ENCODE measurements at places on chromosomes 4 and X. TPM values are rescaled to one million over a fixed set of nuclear protein-coding genes. Genes with fewer than 3 reads are reported as not detected.

Gene CD99
- total RNA-seq = 306 TPM

Gene PNMA6A
- 1.4 TPM for total RNA-seq

Gene HSFX2
- total RNA-seq = not detected

Gene BEND2
- total RNA-seq = not detected

Gene ATP1B4
- total RNA-seq = 1.8 TPM

Gene METTL14
- 28.1 TPM for total RNA-seq

Gene CDX4
- not detected for total RNA-seq

DNA sequence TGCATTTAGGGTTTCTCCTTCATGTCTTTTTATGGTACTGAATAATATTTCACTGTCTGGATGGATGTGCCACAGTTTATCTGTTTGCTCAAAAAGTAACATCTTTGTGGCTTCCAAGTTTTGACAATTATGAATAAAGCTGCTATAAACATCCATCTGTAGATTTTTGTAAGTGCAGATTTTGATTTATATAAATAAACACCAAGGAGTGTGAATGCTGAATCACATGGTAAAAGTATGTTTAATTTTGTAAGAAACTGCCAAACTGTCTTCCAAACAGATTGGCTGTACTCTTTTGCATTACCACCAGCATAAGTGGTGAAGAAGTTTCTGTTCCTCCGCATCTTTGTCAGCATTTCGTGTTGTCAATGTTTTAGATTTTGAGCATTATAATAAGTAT, 158.7 kb upstream of the GIMD1 start:
- no peak overlapping the region for H3K4me3 ChIP-seq
- H3K27ac ChIP-seq = no peak overlapping the region
- no peaks in the 10 kb centered on the region for H3K4me1 ChIP-seq

GRCh38 chrX:75603833-75604232, 81.0 kb upstream of the ZDHHC15 start:
- no peak overlapping the region for H3K27ac ChIP-seq
- no peaks in the 10 kb centered on the region for H3K4me1 ChIP-seq
- no peaks in the 10 kb centered on the region for H3K27me3 ChIP-seq
- DNase-seq = no peak
- H3K36me3 ChIP-seq = no peaks in the 10 kb centered on the region

DNA sequence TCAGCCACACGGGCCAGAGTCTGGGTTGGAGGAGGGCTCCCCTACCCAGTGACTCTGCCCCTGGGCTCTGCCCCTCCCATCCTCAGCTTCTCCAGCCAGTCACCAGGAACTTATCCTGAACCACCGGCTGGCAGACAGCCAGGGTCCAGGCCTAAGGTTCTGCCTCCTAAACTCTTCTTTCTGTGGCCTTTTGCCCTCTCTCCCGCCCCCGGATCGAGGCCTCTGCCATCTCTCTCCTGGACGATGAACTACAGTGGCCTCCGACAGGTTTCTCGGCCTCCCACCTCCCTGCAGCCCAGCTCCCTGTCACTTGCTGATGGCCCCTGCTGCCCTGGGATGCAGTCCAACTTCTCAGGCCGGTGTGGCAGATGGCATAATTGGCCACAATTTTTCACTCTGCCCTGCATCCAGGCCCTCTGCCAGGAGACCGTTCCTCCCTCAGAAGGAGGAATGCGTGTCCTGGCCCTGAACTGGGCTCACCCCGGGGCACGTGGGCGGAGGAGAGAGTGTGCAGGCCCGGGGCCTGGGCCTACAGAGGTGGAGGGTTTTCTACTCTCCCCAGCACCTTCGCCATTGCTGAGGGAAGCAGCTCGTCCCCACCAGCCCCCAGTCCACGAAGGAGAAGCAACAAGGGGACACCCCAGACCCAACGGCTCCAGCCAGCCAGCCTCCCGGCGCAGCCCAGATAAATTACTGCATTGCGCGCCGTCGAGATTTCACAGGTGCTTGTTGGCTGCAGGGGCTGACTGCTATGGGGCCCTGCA, 81.9 kb upstream of the LRPAP1 start:
- no peak overlapping the region for H3K4me3 ChIP-seq
- H3K36me3 ChIP-seq = no peaks in the 10 kb centered on the region
- H3K27me3 ChIP-seq = peaks cover 6% of the 10 kb centered on the region
- peak; percentile 33 for DNase-seq

DNA sequence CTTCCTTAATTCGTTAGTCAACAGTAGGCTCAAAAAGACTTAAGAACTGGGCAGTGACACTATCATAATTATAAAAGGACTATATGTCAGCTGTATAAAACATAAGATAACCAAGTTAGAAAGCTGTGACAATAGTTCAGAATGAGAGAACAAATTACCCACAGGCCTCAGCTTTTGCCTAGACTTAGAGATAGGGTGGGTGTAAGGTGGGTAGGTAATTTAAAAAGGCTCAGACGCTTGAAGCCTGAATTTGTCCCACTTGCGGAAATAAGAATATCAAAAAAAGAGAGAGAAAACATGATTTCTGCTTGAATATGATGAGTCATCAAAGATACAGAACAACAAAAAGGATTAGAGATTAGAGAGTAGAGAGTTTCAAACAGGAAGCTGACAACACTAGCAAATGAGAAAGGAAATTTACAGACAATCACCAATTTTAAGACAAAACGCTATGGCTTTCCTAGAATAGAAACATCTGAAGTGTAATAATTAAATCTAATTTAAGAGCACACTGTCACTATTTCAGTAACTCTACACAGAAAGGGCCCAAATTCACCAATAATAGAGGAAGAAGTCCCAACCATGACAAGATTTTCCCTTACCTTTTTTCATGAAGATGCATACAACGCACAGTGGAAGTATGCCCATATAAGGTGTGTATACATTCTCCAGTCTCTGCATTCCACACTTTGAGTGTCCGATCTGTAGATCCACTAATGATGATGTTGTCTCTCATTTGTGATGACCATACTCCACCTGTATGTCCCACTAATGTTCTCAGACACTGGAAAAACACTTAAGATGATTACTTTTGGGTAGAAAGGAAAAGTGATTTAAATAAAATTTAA, 208.1 kb downstream of the FBXW7 start:
- H3K27me3 ChIP-seq = no peaks in the 10 kb centered on the region
- H3K36me3 ChIP-seq = peaks cover 96% of the 10 kb centered on the region
- H3K4me1 ChIP-seq = peaks cover 4% of the 10 kb centered on the region
- DNase-seq = no peak
- H3K27ac ChIP-seq = no peak overlapping the region

GRCh38 chrX:24567169-24567568, 80.0 kb downstream of the PCYT1B start:
- H3K36me3 ChIP-seq = no peaks in the 10 kb centered on the region
- no peak overlapping the region for H3K4me3 ChIP-seq
- no peak for DNase-seq
- H3K27ac ChIP-seq = no peak overlapping the region
- no peaks in the 10 kb centered on the region for H3K27me3 ChIP-seq

DNA sequence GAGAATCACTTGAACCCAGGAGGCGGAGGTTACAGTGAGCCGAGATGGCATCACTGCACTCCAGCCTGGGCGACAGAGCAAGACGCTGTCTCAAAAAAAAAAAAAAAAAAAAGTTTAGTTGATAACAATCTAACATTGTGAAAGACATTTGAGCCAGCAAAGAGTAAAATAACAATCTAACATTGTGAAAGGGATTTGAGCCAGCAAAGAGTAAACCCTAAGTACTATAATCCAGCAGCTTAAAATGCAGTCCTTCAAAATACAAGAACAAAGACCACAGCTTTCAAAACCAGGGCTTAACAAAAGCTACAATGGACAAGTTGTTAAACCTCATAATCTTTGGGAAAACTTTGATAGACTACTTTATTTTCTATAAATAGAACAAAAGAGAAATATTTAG, 16.9 kb downstream of the MFAP3L start:
- H3K27me3 ChIP-seq = no peaks in the 10 kb centered on the region
- no peak overlapping the region for H3K27ac ChIP-seq
- H3K4me3 ChIP-seq = no peak overlapping the region
- DNase-seq = no peak
- H3K36me3 ChIP-seq = no peaks in the 10 kb centered on the region

DNA sequence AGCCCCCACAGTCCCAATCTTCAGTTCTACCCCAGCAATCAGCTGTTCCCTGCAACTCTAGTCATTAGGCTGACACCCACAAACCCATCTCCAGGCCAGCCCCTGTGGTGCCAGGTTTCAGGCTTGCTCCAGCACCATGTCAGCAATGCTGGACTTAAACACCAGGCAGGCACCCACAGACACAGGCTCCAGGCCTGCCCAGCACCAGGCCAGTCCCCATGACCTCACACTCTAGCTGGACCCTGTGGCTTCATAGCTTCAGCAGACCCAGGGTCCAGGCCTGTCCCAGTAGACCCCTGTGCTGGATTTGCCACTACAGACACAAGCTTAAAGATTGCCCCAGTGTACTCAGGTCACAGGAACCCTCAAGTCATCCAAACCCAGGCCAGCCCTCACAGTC, 300.3 kb downstream of the CHIC1 start:
- H3K4me1 ChIP-seq = no peaks in the 10 kb centered on the region
- H3K4me3 ChIP-seq = no peak overlapping the region
- no peaks in the 10 kb centered on the region for H3K27me3 ChIP-seq

GRCh38 chrX:30060718-30061117, 154.6 kb upstream of the MAGEB2 start:
- no peaks in the 10 kb centered on the region for H3K4me1 ChIP-seq
- no peak for DNase-seq
- no peak overlapping the region for H3K27ac ChIP-seq
- no peak overlapping the region for H3K4me3 ChIP-seq
- no peaks in the 10 kb centered on the region for H3K27me3 ChIP-seq

- no peak overlapping the region for H3K4me3 ChIP-seq
- H3K27ac ChIP-seq = no peak overlapping the region
- H3K27me3 ChIP-seq = peaks cover 8% of the 10 kb centered on the region
- no peaks in the 10 kb centered on the region for H3K36me3 ChIP-seq
Observed at GRCh38 chr4:183337833-183338232, 15.6 kb upstream of the CLDN24 start.

- H3K27ac ChIP-seq = no peak overlapping the region
- H3K27me3 ChIP-seq = peaks cover 11% of the 10 kb centered on the region
- H3K4me3 ChIP-seq = peak overlapping the region; percentile 68
- DNase-seq = no peak
- peaks cover 10% of the 10 kb centered on the region for H3K4me1 ChIP-seq
Observed at GRCh38 chr4:183397741-183398297, 46.6 kb upstream of the CDKN2AIP start.

GRCh38 chrX:150324035-150324728, 38.9 kb upstream of the MAMLD1 start:
- no peak for DNase-seq
- H3K27ac ChIP-seq = no peak overlapping the region
- no peaks in the 10 kb centered on the region for H3K36me3 ChIP-seq
- H3K27me3 ChIP-seq = no peaks in the 10 kb centered on the region
- H3K4me1 ChIP-seq = no peaks in the 10 kb centered on the region

GRCh38 chr4:41331224-41331623, 74.5 kb downstream of the UCHL1 start:
- no peaks in the 10 kb centered on the region for H3K27me3 ChIP-seq
- no peak overlapping the region for H3K4me3 ChIP-seq
- H3K27ac ChIP-seq = no peak overlapping the region
- no peaks in the 10 kb centered on the region for H3K36me3 ChIP-seq
- DNase-seq = no peak

GRCh38 chrX:95907081-95907480, 777.6 kb upstream of the DIAPH2 start:
- H3K4me3 ChIP-seq = no peak overlapping the region
- DNase-seq = no peak
- H3K36me3 ChIP-seq = no peaks in the 10 kb centered on the region
- no peaks in the 10 kb centered on the region for H3K27me3 ChIP-seq
- no peaks in the 10 kb centered on the region for H3K4me1 ChIP-seq
- no peak overlapping the region for H3K27ac ChIP-seq

DNA sequence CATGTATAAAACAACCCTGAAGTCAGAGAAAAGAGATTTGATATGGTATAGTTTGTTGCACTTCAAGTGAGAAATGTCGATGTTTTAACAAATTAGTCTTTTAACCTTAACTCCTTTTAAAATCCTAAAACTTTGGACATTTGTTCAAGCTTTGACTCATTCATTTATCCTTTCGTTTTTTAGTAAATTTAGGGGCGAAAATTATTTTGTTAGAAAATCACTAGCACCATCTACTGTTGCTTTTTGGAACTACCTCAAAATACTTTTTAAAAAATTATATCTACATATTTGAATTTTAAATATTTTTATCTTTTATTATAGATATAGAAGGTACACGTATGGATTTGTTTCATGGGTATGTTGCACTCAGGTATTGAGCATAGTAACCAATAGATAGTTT, 165.1 kb upstream of the POF1B start:
- H3K27ac ChIP-seq = no peak overlapping the region
- H3K4me1 ChIP-seq = no peaks in the 10 kb centered on the region
- no peaks in the 10 kb centered on the region for H3K27me3 ChIP-seq
- H3K4me3 ChIP-seq = no peak overlapping the region

DNA sequence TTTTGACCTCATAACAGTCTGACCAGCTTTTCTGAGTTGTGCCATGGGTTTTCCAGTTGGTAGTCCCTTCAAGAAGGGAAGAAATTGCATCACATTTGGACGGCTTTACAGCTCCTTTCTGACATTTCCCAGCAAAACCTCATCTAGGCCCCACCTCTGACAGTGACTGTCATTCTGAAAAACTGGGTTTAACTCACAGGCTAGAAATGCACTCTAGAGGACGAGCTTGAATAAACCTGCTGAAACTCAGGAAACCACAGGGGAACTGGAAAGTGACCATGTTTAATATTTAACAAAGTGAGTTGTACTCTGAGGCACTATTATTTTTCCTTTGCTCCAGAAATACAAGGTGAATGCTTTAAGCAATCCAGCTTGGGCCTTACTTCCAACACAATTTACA, 434.3 kb upstream of the RASGEF1B start:
- no peaks in the 10 kb centered on the region for H3K27me3 ChIP-seq
- no peaks in the 10 kb centered on the region for H3K4me1 ChIP-seq
- no peaks in the 10 kb centered on the region for H3K36me3 ChIP-seq
- H3K27ac ChIP-seq = no peak overlapping the region

- H3K4me3 ChIP-seq = no peak overlapping the region
- H3K36me3 ChIP-seq = no peaks in the 10 kb centered on the region
- DNase-seq = no peak
- no peak overlapping the region for H3K27ac ChIP-seq
- no peaks in the 10 kb centered on the region for H3K27me3 ChIP-seq
Observed at GRCh38 chr4:33494150-33494549, 2750.2 kb downstream of the ARAP2 start.

DNA sequence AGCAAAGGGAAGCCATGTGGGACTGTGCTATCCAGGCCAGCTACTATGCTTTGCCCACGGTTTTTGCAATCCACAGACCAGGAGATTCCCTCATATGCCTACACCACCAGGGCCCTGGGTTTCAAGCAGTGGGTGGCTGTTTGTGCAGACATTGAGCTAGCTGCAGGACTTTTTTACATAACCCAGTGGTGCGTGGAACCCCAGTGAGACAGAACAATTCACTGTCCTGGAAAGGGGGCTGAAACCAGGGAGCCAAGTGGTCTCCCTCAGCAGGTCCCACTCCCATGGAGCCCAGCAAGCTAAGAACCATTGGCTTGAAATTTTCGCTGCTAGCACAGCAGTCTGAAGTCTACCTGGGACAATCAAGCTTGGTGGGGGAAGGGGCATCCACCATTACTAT, 959.9 kb downstream of the FSTL5 start:
- H3K27me3 ChIP-seq = no peaks in the 10 kb centered on the region
- H3K4me3 ChIP-seq = no peak overlapping the region
- DNase-seq = no peak

- H3K36me3 ChIP-seq = peaks cover 6% of the 10 kb centered on the region
- no peak for DNase-seq
- H3K4me1 ChIP-seq = peaks cover 16% of the 10 kb centered on the region
- H3K27ac ChIP-seq = no peak overlapping the region
- no peak overlapping the region for H3K4me3 ChIP-seq
Observed at GRCh38 chr4:89249716-89250361, 57.8 kb downstream of the GPRIN3 start.

- H3K36me3 ChIP-seq = no peaks in the 10 kb centered on the region
- H3K27ac ChIP-seq = no peak overlapping the region
- peaks cover 15% of the 10 kb centered on the region for H3K27me3 ChIP-seq
- H3K4me1 ChIP-seq = no peaks in the 10 kb centered on the region
- H3K4me3 ChIP-seq = no peak overlapping the region
- no peak for DNase-seq
Observed at GRCh38 chr4:170047771-170048354, 21.7 kb upstream of the MFAP3L start.

All from left ventricle myocardium inferior (tissue), 1 donor.